Right hindlimb (tissue), 1 donor: ENCODE measurements at places on chromosomes 12 and 14.

DNA sequence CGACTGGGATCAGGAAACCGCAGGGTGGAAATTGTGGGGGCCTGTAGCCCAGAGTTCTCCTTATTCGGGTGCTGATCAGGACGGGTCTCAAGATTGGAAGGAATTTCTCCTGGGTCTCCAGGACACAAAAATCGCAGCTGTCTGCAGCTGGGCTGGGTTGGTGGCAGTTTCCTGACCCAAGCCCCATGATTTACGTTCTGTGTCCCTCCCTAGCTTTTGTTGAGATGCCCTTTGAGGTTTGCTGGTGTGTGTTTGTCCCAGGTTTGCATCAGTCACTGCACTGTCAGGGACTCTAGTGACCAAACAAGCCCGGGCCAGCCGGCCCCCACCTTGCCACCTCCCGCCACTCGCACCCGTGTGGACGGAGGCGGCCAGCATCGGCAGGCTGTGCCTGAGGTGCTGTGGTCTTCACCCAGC lies 89.5 kb downstream of the FBXL14 start:
- DNase-seq, result no peak

- DNase-seq, result no peak
Measured at GRCh38 chr14:84085493-84085892, 1444.5 kb upstream of the FLRT2 start.

GRCh38 chr14:60197629-60198303 lies 32.6 kb upstream of the DHRS7 start:
- no peak for DNase-seq

DNA sequence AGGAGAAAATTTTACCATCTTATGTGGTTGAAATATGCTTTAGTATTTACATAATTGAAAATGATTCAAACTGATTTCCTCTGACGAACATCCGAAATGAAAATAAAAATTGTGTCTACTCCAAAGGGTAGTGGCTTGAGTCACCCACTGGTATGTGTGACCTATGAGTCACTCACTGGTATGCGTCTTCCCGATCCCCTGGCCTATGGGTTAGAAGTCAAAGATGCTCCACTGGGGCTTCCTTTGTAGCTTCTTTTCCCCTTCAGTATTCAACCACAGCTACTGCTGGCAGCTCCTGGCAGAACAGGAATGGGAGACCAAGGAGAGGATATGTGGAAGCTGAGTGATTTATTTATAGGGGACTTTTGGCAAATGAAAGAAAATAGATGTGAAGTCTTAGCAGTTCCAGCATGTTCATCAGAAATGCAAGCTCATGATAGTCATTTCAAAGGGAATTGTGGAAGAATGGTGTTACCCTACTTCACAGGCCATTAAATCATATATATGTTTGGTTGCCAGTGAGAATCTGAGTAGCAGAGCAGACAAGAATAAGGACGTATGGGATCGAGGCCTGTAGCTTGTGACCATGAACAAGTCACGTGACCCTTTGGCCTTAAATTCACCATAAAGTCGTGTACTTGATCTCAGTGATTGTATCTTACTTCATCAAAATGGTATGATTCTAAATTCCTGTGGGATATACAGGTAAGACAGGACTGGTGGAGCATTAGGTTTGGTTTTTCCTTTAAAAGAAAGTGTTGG lies 108.3 kb downstream of the CRADD start:
- no peak for DNase-seq

DNA sequence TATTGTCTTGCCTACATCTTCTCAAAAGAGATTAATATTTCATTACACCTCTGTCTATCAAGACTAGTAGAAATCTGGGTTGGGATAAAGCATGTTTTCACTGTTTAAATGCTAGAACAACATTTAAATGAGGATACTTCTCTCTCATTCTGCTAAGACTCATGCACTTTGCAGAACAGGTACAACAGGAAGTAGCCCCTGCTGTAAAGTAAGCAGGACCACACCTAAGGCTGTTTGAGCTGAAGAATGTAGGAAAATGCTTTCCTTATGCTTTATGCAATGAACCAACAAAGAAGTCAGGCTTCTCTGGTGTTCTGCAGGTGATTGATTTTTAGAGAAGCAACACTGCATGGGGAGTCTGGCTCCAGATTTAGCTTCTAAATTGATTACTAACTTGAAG lies 89.4 kb downstream of the PAX9 start:
- DNase-seq, result no peak

DNA sequence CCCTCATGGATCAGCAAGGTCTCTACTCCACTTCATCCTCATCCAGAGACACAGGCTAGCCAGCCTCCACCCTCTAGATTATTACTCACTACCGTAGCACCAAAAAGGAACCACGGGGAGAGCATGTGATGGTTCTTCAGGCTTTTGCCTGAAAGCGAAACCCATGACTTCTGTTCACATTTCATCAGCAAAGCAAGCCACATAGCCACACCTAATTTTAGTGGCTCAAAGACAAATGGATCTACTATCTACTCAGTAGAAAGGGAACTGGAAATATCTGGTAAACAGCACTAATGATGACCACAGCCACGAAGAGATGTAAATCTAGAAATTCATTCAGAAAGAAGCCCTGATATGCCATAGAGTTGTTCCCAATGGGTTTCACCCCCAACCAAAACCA lies 51.4 kb downstream of the VCPKMT start:
- no peak for DNase-seq

- no peak for DNase-seq
Measured at GRCh38 chr14:64956697-64957406, 14.3 kb upstream of the GPX2 start.

DNA sequence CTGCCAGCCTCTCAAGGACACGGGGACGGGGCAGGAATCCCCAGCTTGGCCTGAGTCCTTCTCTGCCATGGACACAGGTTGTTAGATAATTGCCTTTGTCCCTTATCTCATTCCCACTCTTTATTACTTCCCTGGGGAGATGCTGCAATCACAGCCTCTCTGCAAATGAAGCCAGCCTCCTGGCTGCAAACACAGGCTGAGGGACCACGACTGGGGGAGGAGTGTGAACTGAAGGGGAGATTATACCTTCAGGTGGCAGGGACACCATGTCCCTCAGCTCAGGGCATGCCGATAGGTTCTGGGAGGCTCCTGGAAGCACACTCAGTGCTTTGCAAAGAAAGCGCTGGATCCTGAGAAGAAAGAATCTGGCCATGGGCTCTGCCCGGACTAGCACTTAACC lies 16.1 kb upstream of the CHGA start:
- no peak for DNase-seq

- no peak for DNase-seq
Measured at GRCh38 chr12:7959701-7960121, 23.7 kb upstream of the SLC2A3 start.

GRCh38 chr14:64968651-64969050 lies 3.5 kb downstream of the RAB15 start:
- no peak for DNase-seq

GRCh38 chr12:45890276-45890675 lies 100.1 kb downstream of the SCAF11 start:
- no peak for DNase-seq

GRCh38 chr12:89542236-89542635 lies 16.4 kb upstream of the POC1B start:
- no peak for DNase-seq

DNA sequence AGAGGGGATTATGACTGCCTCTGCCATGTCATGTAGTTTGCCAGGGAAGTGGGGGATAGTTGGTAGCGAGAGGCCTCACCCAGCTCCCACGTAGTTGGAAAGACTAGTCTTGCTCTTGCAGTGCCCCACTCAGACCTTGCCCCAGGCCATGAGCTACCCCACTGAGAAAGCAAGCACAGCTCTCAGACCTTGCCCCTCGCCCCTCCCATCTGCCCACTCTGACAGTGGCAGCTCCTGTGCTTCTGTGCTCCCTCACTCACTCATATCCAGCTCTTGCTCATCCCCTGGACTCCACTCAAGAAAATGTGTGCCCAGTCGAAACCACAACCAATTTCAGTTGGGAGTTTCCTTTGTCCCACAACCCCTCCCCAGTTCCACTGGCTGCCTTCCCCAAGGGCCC lies 55.5 kb upstream of the BDKRB2 start:
- DNase-seq, result no peak

DNA sequence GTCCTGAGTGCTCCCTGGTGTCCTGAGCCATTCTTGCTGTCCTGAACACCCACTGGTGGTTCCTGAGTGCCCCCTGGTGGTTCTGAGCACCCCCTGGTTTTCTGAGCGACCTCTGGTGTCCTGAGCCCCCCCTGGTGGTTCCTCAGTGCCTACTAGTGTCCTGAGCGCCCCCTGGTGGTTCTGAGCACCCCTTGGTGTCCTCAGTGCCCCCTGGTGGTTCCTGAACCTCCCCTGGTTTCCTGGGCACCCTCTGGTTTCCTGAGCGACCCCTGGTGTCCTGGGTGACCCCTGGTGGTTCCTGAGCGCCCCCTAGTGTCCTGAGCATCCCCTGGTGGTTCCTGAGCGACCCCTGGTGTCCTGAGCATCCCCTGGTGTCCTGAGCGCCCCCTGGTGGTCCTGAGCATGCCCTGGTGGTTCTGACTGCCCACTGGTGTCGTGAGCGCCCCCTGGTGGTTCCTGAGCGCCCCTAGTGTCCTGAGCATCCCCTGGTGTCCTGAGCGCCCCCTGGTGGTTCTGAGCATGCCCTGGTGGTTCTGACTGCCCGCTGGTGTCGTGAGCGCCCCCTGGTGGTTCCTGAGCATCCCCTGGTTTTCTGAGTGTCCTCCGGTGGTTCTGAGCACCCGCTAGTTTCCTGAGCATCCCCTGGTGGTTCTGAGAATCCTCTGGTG lies 473.1 kb downstream of the TMEM121 start:
- no peak for DNase-seq

GRCh38 chr12:131402781-131403396 lies 308.0 kb upstream of the SFSWAP start:
- DNase-seq, result no peak

- no peak for DNase-seq
Measured at GRCh38 chr12:47021298-47021697, 58.1 kb upstream of the PCED1B start.

GRCh38 chr12:53196486-53196885 lies 10.6 kb downstream of the ITGB7 start:
- no peak for DNase-seq

- DNase-seq, result no peak
Measured at GRCh38 chr14:23793532-23793931, 157.4 kb downstream of the DHRS2 start.

- peak; percentile 35 for DNase-seq
Measured at GRCh38 chr14:52551696-52552062, 626 bp downstream of the TXNDC16 start.

DNA sequence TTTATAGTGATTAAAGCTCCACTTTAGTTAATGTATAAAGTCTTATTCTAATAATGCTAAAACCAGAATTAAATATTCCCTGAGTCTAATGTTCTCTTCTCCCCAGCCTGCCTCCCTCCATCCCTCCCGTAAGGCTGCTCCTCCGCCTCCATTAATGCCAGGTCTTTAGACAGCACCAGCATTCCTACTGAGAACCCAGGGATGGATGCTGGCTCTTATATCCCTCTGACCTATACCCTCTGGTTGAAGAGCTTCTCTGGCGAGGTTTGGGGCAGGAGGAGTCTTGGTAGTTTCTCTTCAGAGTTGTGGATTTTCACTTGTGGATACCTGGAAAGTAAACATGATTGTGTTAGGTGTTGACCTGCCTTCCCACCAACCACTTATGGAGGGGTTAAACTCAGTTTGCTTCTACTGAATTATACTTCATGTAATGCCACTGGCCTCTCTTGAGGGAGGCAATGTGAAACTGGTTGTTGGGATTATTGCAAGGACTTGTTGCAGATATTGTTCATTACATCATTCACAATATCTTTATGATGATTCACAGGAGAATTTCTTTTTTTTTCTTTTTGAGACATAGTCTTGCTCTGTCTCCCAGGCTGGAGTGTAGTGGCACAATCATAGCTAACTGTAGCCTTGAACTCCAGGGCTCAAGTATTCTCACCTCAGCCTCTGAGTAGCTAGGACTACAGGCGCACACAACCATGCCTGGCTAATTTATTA lies 11.1 kb upstream of the SMAGP start:
- no peak for DNase-seq

GRCh38 chr12:122062832-122063693 lies 15.5 kb upstream of the MLXIP start:
- no peak for DNase-seq

- no peak for DNase-seq
Measured at GRCh38 chr14:32720927-32721326, 217.8 kb upstream of the NPAS3 start.

DNA sequence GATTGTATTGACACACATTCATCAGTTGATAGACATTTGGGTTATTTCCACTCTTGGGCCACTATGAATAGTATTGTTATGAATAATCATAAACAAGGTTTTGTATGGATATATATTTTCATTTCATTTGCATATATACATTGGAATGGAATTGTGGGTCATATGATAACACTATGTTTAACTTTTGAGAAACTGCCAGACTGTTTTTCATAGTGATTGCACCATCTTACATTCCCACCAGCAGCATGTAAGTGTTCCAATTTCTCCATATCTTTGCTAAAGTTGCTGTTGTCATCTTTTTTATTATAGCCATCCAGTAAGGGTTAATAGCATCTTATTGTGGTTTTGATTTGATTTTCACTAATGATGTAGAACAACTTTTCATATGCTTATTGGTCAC lies 198.5 kb upstream of the PPFIA2 start:
- no peak for DNase-seq

GRCh38 chr14:100586403-100587085 lies 673 bp downstream of the BEGAIN start:
- DNase-seq, result peak; percentile 51

- peak; percentile 11 for DNase-seq
Measured at GRCh38 chr14:101502761-101503392, 58.4 kb upstream of the DIO3 start.

GRCh38 chr12:131606218-131606901 lies 104.5 kb upstream of the SFSWAP start:
- DNase-seq, result no peak

GRCh38 chr12:49503674-49504180 lies 35.1 kb upstream of the KCNH3 start:
- no peak for DNase-seq

GRCh38 chr12:107564946-107565345 lies 120.7 kb upstream of the PWP1 start:
- no peak for DNase-seq

- no peak for DNase-seq
Measured at GRCh38 chr12:82645414-82645813, 41.3 kb upstream of the TMTC2 start.

DNA sequence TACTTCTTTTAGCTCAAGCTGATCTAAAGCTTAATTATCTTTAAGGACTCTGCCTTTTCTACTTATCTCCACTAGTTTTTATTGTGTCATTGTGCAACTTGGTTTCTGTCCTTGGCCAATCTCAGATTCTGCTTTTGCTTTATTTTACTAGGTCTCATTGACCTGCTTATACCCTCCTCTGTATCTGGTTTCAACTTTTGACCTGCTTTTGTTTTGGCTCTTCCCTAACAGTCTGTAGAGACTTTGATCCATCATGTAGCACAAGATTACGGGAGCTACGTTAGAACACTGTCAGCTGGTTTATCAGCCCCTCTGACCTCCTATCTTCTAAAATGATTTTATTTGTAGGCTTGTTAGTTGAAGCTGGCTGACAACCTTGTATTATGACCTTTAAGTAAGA lies 43.6 kb downstream of the ZCRB1 start:
- no peak for DNase-seq
